Left cardiac atrium (tissue), 4 donors: ENCODE measurements at places on chromosomes 1 and 21.

DNA sequence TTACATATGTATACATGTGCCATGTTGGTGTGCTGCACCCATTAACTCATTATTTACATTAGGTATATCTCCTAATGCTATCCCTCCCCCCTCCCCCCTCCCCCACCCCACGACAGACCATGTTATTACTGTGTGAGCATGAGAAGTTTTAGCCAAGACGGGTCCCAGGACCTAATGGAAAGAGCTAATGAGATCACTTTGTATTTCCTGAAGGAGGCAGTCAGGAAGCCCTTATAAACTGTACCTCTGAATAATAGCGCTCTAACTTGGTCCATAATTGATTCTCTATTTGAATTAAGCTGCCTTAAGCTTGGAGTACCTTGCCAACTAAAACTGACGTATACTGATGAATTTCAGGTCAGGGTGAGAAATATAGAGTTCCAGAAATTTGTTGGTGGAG lies 4.1 kb upstream of the NEGR1 start:
- DNase-seq = no peak

DNA sequence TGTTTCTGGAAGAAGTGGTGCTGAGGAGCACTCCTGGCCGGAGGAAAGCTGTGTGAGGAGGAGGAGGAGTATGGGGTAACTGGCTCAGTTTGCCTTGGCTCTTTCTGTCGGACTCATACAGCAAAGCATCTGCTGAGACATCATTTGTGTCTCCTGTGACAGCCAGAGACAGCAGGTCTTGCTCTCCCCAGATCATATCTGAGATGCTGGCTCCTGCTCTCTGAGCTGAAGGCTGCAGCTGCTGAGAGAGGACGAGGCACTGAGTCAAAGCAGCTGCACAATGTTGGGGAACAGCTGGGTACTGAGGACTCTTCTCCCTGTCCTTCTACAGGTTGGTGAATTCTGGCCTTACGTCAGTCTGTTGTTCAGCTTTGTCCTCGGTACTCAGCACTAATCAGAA lies 14.3 kb downstream of the OR2B11 start:
- DNase-seq = no peak

- no peak for DNase-seq
Measured at GRCh38 chr1:186541003-186541402, 80.1 kb upstream of the PDC start.

- DNase-seq = no peak
Measured at GRCh38 chr1:14067711-14068110, 367.7 kb downstream of the PRDM2 start.

- DNase-seq = no peak
Measured at GRCh38 chr1:93496520-93496919, 48.6 kb downstream of the FNBP1L start.

- DNase-seq = no peak
Measured at GRCh38 chr1:211537253-211537652, 41.7 kb downstream of the SLC30A1 start.
